ENCODE measurements at places on chromosomes 3 and 15.
A peak's percentile ranks its signal among the peaks of the same experiment; 100 is the strongest.

- DNase-seq = no peak
Observed at GRCh38 chr15:81863162-81863561, 182.7 kb downstream of the MEX3B start.

- no peak for DNase-seq
Observed at GRCh38 chr3:150275941-150276340, 132.2 kb upstream of the TSC22D2 start.

GRCh38 chr3:39137435-39137936, 15.9 kb downstream of the CSRNP1 start:
- DNase-seq = no peak

DNA sequence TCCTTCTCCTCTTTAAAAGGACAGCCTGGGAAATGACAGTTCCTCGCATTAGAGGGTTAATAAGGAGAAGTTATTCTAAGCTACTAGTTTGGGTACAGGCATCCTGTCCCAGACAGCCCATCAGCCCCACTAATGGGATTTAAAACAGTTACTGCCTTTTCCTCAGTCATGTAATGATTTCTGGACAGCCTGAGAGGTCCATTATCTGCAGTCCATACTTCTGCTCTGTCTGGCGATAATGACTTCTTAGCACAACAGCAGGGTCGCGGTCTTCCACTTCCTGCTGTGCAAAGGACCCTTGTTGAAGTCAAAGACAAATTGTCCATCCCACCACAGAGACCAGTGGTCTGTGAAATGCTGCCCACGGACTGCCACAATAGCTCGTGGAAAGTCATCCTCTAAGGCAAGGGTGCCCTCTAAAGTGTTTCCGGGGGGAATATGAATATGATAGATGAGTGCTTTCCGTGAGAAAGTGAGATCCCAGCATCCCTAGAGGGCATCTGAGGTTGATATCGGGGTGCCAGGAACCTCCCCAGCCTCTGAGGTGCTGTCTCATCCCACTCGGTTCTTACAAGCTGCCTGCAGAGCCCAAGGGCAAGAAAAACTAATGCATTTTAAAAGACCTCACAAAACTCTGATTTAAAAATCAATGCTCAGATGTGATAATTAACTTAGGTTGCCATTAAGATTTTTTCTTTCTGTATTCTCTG, 100.7 kb downstream of the SHOX2 start:
- no peak for DNase-seq

DNA sequence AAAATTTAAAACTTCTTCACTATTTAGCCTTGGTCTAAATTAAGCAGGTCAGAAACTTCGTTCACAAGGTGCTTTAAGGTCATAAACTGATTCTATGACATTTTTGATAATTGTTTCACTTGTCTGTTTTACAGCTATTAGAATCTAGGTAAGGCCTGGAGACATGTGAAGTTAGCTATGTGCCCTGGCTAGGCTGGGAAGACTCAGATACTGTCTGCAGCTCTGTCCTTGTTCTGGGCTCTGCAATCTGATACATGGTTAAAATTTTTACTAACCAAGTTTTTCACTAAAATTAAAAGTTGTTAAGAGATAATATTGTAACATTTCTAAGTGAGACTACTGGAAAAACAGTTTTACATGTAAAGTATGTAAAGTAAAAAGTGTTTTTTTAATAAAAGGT, 479.6 kb upstream of the EPHA6 start:
- DNase-seq = no peak

DNA sequence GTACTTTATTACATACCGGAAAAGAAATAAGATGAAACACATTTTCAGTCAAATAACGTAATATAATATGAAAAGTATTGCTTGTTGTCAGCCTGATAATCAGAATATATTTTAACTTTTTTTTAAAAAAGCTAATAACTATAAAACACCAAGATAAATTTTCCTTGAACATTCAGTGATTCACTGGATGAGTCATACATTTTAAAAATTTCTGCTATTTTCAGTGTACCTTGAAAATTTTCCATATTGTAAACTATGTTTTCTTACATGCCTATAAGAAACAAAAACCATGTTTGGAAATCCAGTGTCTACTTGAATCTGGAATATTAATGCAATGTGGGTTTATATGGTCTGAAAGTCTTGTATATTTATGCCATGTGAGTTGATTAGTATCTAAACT, 36.3 kb upstream of the MEIS2 start:
- DNase-seq = no peak

- DNase-seq = no peak
Observed at GRCh38 chr3:153144779-153145178, 17.2 kb upstream of the RAP2B start.

DNA sequence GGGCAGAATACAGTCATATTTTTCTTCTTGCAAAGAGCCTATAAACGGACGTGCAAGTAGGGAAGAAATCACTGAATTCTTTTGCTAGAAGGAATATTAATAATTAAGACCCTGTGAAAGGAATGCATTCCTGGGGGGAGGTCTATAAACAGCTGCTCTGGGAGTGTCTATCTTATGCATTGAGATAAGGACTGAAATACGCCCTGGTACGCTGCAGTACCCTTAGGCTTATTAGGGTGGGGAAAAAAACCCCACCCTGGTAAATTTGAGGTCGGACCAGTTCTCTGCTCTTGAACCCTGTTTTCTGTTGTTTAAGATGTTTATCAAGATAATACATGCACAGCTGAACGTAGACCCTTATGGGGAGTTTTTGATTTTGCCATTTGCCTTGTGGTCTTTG, 100.0 kb upstream of the KBTBD8 start:
- DNase-seq = no peak

DNA sequence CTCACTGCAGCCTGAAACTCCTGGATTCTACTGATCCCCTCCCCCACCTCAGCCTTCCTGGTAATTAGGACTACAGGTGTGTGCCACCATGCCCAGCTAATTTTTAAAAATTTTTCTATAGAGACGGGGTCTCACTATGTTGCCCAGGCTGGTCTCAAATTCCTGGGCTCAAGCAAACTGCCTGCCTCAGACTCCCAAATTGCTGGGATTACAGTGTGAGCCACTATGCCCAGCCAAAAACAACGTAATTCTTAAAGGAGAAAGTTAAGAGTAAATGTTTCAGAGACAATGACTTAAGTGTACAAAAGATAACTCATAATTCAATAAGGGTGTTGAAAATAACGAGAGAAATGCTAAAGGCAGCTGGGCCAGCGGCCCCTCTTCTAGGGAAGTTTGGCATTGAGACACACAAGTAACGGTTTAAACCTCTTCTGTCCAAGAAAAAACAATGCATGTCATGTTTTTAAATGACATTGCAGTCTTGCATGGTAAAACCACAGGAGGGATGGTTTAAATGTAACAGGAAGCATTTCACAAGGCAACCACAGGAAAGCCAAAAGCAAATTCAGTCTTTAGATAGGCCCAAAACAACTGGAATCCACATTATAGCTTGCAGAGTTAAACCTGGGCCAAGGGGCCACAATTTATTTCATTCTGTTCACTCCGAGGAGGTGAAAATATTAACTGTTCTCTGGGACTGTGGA, 5.1 kb downstream of the PROK2 start:
- no peak for DNase-seq

GRCh38 chr15:80404761-80405553, 775 bp downstream of the ARNT2 start:
- peak; percentile 49 for DNase-seq

DNA sequence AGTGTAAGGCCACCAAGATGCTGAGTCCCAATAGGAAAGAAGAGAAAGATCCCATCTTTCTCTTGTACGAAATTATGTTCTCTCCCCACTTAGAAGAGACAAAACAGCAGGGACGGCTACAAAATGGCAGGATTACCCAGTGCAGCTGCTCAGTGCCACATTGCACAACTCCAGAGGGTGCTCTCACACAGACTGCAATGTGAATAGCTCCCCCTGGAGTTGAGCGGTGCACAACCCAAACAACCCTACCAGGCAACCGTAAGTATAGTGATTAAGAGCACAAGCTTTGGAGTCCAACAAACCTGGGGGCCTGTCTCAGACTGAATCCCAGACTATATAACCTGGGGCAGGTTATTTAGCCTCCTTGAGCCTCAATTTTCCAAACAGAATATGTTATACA, 3.1 kb upstream of the BHLHE40 start:
- DNase-seq = no peak

GRCh38 chr3:179166561-179167201, 18.5 kb downstream of the PIK3CA start:
- DNase-seq = no peak

GRCh38 chr15:38080651-38081275, 146.3 kb downstream of the TMCO5A start:
- DNase-seq = no peak

- no peak for DNase-seq
Observed at GRCh38 chr3:184807549-184807948, 4.4 kb upstream of the VPS8 start.

DNA sequence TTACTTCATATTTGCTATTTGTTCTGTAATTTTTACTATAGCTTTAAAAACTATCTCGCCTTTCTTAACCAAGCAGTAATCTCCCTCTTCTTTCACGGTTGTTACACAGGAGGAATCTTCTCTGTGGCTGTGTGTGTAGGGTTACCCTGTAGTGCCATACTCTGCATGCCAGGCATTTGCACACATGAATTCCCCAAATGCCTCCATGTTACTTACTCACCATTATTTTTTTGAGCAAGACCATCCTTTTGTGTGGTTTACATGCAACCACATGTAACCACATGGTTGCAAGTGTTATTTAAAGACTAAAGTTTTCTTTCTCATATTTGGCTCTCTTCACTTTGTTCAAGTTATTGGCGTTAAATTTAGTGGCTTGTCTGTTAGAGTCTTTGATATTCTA, 45.5 kb downstream of the HPS3 start:
- DNase-seq = no peak

DNA sequence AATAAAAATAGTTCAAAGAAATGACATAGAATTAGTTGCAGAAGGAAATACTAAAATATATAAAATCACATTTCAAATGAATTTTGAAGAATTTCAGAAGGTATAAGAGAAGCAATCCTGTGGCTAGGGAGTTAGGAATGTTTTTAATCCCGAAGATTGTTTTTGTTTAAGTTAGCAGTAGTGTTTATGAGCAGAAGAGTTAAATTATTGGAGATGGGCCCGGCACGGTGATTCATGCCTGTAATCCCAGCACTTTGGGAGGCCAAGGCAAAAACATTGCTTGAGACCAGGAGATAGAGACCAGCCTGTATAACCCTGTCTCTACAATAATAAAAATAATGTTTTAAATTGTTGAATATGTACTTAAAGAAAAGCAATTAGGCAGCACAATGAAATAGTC, 432.5 kb downstream of the MFSD1 start:
- no peak for DNase-seq

GRCh38 chr3:143216709-143217182, 97.2 kb downstream of the CHST2 start:
- no peak for DNase-seq

DNA sequence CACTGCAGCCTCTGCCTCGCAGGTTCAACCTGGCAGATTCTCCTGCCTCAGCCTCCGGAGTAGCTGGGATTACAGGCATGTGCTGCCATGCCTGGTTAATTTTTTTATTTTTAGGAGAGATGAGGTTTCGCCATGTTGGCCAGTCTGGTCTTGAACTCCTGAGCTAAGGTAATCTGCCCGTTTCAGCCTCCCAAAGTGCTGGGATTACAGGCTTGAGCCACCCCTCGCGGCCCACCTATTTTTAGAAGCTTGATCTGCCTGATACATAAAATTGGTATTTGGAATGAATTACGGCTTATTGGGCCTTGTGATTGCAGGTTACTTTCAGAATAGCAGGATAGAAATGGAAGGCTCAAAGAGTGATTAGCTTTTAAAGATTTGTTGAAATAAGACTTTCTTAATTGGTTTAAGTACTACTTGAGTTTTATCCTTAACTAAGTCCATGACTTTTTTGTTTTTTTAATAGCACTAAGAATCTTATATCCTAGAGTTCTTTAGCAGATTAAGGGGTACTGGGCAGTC, 25.0 kb downstream of the GMPS start:
- no peak for DNase-seq

GRCh38 chr3:43030162-43030935, 51.2 kb downstream of the GASK1A start:
- no peak for DNase-seq

GRCh38 chr3:125213946-125214542, 1.5 kb upstream of the SLC12A8 start:
- no peak for DNase-seq

- no peak for DNase-seq
Observed at GRCh38 chr3:114120211-114120610, 58.6 kb downstream of the DRD3 start.

DNA sequence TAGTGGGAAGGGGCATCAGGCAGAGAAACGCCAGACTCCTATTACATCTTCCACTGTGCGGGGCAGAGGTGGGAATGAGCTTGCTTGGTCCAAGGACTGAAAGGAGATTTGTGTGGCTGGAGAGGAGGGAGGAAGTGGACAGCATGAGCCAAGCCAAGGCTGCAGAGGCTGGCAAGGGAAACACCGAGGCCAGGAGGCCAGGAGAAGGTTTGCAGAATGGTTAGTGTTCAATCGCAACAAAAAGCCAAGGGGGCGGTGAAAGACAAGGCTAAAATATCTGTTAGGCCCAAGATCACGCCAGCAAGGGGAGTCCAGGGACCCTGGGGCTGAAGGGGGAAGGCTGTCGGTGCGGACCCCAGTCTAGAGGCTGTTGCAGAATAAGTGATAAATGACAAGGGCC, 75.8 kb downstream of the CPN2 start:
- DNase-seq = no peak

GRCh38 chr3:193800138-193801043, 207.4 kb downstream of the OPA1 start:
- no peak for DNase-seq

DNA sequence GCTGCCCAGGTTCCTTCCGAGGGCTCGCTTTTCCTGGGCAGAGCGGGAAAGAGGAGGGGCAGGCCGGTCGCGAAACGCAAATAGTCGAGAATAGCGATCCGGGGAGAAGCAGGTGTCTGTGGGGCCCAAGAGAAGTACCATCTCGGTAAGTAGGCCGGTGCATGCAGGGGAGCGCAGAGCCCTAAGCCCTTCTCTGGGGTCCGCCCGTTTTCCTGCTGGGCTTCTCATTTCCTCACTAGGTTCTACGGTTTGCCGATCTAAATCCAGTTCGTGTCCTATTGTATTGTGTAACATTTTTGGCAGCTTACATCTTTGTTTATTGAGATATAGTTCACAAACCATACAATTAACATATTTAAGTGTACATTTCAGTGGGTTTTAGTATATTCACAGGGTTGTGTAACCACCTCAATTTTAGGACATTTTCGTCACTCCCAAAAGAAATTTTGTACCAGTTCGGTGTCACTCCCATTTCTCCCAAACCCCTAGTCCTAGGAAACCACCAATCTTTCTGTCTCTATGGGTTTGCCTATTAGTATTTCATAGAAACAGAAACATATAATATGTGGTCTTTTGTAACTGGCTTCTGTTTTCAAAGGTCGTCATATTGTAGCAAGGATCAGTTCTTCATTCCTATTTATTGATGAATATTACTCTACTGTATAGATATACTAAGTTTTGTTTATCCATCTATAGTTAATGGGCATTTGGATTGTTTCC, 6.8 kb upstream of the TRIM69 start:
- DNase-seq = no peak

- DNase-seq = no peak
Observed at GRCh38 chr3:72385167-72385566, 463.1 kb downstream of the SHQ1 start.

Data from ureter (tissue), 1 donor.